ENCODE measurements at places on chromosomes 12 and 14.

DNA sequence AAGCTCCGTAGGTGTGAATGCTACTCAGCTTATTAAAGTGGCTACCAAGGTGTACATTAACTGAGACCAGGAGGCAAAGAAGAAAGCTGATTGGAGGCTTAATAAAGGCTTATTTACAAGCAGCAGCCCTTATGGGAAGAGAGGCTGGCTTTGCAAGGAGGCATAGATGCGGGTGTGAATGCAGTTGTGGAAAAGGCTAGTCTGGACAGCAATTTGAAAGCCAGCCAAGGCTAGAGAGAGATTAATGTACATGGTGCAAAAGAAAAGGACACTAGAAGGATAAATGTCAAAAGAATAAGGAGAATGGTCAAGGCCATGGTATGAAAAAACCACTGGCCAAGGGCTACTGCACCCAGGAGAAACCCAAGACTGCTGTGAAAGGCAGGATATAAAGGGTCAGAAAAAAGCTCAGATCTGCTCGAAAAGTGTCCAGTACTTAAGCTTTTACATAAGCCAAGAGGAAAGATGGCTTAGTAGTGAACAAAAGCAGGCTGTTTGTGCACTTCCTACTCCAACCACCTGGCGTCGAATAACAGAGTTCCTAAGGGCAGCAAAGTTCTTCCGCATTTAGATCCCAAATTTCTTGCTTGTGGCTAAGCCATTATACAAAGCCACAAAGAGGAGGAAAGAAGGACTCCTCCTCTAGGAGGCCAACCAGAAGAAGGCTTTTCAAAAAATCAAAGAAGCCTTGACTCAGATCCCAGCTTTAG lies 24.0 kb downstream of the KLRK1 start:
- DNase-seq = no peak

DNA sequence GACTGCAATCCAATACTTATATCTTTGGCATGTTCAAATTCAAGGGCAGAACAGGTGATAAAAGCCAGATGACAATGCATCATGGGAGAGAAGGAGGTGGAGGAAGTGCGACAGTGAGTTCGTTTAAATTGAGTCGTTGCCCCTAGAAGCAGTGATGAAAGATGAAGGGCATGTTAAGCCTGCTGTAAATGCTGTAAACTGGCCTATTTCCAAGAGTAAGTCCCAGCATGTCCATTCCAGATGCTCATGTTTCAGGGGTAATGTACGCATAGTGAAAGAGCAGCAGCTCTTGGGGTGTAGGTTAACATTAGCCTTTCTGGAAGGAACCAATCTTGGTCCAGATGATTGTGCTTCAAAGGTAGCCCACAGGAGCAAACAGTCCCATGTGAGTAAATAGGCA lies 97.1 kb downstream of the C2CD5 start:
- peak; percentile 4 for DNase-seq

GRCh38 chr14:92637864-92638263 lies 110.6 kb downstream of the LGMN start:
- DNase-seq = no peak

GRCh38 chr14:68140806-68141205 lies 321.2 kb downstream of the RAD51B start:
- DNase-seq = no peak

GRCh38 chr12:6178981-6179761 lies 21.0 kb upstream of the CD9 start:
- DNase-seq = no peak

DNA sequence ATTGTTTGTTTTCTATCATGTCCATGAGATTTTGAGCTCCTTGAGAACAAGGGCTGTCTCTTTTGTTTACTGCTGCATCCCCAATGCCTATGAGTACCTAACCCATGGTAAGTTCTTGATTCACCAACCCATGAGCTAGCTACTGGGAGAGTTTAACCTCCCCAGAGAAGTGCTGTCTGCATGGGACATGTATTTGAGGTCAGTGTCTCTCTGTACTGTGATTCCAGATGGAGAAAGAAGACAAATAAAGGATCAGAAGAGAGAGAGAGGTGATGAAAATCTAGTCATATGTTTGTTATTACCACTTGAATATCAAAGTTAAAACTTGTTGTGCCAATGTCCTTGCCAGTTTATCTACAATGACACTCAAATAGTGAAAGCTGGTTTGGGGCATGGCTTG lies 421.8 kb downstream of the BCAT1 start:
- no peak for DNase-seq

GRCh38 chr14:66174453-66174891 lies 311.7 kb upstream of the CCDC196 start:
- DNase-seq = no peak

GRCh38 chr12:64036414-64036813 lies 185.7 kb downstream of the KICS2 start:
- peak; percentile 26 for DNase-seq

- no peak for DNase-seq
These were observed 3.5 kb downstream of the WNT10B start for GRCh38 chr12:48967991-48968390.

DNA sequence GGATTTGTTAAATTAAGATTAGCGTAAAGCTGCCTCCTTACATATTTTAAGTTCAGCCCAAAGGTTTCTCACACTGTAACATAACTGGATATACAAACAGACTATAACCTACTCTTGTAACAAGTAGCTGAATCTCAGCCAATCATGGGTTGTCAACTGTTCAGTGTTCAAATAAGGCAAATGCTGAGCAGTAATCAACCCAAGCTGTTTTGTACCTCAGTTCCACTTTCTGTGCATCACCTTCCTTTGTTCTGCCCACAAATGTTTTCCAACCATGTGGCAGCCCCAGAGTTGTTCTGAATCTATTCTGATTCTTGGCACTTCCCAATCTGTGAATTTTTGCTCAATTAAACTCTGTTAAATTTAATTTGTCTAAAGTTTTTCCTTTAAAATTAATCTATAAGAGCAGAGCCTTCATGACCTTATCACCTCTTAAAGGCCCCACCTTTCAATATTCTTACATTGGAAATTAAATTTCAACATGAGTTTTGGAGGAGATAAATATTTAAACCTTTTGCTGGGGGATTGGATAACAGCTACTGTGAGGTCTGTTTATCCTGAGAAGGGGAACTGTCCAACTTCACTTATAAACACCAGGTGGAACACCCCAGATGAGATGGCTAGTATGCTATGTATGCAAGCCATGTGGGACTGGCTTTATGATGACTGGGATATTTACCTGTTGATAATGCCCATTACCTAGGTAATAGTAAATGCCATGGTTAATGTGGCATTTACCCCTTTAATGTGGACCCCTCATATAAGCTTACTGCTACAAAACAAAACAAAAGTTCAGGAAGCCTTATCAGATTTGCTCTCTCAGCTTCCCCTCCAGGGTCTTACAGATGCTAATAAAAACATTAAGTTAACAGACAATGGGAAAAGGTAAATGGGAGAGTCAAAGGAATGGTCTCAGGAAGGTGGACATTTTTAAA lies 42.2 kb upstream of the ARID2 start:
- no peak for DNase-seq

DNA sequence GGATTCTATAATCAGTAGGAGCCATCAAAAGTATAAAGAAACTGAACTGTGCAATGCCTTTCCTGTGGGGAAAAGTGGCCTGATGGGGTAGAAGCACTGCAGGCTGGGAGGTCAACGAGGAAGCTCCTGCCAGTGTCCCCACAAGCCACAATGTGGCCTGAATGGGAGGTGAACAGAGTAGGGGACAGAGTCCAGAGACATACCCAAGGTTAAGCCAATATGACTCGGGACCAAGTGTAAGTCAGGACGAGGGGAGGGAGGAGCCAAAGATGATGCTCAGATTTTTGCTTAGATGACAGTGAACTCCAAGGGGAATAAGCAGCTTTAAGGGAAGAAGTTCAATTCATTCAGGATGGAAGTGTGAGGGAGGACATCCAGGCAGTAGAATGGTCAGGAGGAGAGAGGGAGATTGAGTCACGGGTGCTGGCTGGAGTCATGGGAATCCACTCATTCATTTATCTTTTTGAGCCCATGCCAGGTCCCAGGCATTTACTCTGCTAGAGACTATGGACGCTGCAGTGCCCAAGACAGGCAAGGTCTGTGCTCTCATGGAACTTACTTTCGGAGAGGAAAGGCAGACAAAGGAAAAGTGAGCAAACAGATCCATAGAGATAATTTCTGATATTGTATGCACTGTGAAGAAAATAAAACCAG lies 29.1 kb downstream of the DPF3 start:
- peak; percentile 53 for DNase-seq

GRCh38 chr12:51533799-51534198 lies 57.2 kb upstream of the SCN8A start:
- peak; percentile 21 for DNase-seq

- DNase-seq = peak; percentile 59
These were observed 1.2 kb downstream of the KHNYN start for GRCh38 chr14:24430682-24431568.

GRCh38 chr12:32455607-32456071 lies 56.3 kb downstream of the FGD4 start:
- DNase-seq = peak; percentile 84

DNA sequence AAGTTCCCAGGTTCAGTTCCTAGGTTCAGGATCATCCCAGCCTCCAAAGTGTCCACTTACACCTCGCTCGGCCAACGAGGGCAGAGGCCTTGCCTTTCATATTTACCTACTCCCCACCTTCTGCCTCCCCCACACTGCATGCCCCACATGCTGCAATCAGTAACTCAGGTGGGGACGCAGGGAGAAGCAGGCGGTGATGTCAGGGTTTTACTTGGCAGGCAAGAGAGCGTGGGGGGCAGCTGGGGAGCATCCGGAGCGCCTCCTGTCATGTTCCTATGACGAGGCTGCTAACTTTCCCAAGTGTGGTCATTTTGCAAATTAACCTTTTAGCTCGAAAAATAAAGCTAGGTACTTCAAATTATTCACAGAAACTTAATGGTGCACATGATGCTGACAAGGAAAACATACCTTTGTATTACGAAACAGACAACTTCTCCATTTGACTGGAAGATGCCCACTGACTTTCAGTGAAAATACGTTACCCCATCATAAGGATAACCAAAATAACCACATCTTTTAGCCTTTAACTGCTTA lies 53.8 kb downstream of the SETD3 start:
- no peak for DNase-seq

GRCh38 chr12:63149909-63150712 lies 890 bp downstream of the AVPR1A start:
- DNase-seq = no peak

GRCh38 chr14:63677891-63678379 lies 36.3 kb upstream of the WDR89 start:
- peak; percentile 83 for DNase-seq

GRCh38 chr12:111024205-111024801 lies 103.9 kb upstream of the MYL2 start:
- peak; percentile 9 for DNase-seq

- no peak for DNase-seq
These were observed 5.1 kb downstream of the ASCL1 start for GRCh38 chr12:102962532-102962931.

DNA sequence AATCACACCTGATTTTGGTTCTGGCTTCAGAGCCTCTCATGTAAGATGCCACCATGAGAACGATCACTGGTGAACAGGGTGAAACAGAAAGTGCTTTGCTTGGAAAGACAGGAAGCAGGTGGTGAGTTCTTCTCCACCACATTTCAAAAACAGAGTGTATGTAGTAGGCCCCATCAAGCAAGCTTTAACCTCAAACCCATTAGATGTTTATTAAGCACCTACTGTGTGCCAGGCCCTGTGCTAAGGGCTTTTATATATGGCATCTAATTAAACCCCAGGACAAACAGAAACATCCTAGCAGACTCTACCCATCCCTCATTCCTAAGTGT lies 47.8 kb upstream of the MED13L start:
- DNase-seq = no peak

GRCh38 chr12:81350309-81350708 lies 272.4 kb downstream of the ACSS3 start:
- DNase-seq = peak; percentile 20

GRCh38 chr14:103128631-103129300 lies 5.5 kb downstream of the TNFAIP2 start:
- DNase-seq = no peak

DNA sequence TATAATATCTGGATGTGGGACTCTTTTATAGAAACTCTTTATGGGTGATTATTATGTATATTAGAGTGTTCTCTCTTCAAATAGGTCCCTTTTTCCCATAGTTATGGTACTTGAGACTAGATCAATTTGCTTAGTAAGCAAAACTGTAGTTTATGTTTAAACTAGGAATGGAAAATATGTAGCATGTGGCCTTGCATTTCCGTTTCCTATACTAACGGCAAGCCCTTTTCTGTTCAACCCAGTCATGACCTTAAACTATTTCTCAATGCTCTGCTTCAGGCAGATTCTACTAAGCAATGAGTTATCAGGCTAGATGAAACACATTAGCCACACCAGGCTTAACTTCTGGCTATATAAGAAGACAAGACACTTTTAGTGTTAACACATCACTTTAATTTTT lies 84.6 kb downstream of the OTOGL start:
- DNase-seq = peak; percentile 61

- DNase-seq = peak; percentile 69
These were observed 222.0 kb upstream of the CPNE8 start for GRCh38 chr12:39127401-39127800.

DNA sequence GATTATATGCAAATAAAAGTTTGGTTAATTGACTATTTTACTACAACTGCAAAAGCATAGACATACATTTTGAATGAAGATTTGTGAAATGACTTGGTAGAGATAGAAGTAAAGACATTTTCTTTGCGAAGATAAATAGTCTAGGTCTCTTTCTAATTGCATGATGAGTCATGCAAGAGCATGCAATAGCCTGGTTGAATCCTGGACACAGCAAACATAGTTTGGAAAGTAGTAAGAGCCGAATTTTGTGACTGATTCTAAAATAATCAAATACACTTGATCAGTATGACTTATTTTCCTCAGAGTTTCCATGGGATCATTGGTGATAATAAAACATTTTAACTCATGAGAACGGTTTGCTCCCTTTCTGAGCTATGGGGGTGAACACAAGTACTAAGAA lies 27.7 kb upstream of the CAND1 start:
- DNase-seq = peak; percentile 20

GRCh38 chr14:38391334-38391733 lies 135.4 kb upstream of the CLEC14A start:
- DNase-seq = peak; percentile 45

DNA sequence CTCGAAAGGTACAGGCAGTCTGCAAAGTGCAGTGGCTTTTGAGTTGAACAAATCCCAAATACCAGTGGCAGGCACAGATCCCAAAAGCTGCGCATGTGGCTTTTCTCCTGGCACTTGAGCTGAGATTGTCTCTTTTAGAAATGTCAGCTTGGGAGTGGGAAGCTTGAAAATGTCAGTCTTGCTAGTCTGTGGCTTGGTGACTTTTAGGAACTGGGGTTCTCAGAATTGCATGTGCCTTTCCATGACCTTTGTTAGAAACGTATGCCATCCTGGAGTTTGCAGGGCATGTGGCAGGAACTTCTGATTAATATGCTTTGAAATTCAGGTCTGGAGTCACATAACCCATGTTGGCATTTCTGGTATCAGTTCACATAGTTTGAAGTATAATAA lies 182.1 kb downstream of the CHST11 start:
- no peak for DNase-seq
